ENCODE measurements at places on chromosomes 11 and 22. TPM values are rescaled to one million over a fixed set of nuclear protein-coding genes. Genes with fewer than 3 reads are reported as not detected.

RIMBP3B gene
- not detected for total RNA-seq

RAG2 gene
- total RNA-seq: not detected

DSCAML1 gene
- not detected for total RNA-seq

PACSIN2 gene
- total RNA-seq: 126 TPM

PKP3 gene
- 143 TPM for total RNA-seq

BDNF gene
- total RNA-seq: 7.2 TPM

GRCh38 chr11:2796091-2796490 is 89.5 kb downstream of the CDKN1C start:
- H3K4me3 ChIP-seq: no peak overlapping the region
- DNase-seq: no peak
- H3K27ac ChIP-seq: no peak overlapping the region
- no peaks in the 10 kb centered on the region for H3K27me3 ChIP-seq
- no peaks in the 10 kb centered on the region for H3K4me1 ChIP-seq

DNA sequence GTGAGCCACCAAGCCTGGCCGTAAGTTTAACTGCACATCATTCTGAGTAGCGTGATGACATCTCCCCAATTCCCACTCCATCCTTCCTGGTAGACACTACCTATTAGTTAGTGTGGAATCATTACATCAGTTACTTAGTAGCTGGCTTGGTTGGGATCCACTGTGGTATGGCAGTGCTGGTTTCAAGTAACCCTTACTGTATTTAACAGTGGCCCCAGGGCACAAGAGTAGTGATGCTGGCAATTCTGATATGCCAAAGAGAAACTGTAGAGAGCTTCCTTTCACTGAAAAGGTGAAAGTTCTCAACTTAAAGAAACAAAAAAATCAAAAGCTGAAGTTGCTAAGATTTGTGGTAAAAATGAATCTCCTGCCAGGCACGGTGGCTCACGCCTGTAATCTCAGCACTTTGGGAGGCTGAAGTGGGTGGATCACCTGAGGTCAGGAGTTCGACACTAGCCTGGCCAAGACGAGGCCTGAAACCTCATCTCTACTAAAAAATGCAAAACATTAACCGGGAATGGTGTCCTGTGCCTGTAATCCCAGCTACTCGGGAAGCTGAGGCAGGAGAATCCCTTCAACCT is 27.2 kb downstream of the RHOD start:
- peaks cover 11% of the 10 kb centered on the region for H3K4me1 ChIP-seq
- no peaks in the 10 kb centered on the region for H3K36me3 ChIP-seq
- H3K27ac ChIP-seq: no peak overlapping the region
- no peak overlapping the region for H3K4me3 ChIP-seq

DNA sequence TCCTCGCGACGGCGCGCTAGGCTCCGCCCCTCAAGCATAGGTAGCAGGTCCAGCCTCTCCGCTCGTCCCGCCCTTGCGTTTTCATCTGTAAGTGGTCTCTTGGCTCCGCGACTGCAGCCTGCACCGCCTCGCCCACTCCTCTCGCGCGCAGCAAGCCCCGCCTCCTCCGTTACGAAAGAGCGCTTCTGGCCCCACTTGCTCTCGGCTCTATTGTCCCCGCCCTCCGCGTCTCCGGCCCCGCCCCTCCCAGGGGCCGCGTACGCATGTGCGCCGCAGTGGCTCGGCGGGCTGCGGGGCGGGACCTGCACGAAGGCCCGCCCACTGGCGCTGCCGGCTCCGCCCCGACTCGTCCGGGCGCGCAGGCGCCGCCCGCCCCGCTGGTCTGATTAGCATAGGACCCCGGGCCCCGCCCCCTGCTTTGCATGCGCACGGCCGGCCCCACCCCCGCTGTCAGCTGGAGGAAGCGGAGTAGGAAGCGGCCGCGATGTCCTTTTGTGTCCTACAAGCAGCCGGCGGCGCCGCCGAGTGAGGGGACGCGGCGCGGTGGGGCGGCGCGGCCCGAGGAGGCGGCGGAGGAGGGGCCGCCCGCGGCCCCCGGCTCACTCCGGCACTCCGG is at the start of gene ESRRA:
Gene ESRRA (plus strand): TSS at position 450 of the 616 bp plus-strand sequence. CDS start 1,656 bp downstream, outside the sequence.
- peaks cover 3% of the 10 kb centered on the region for H3K36me3 ChIP-seq
- peaks cover 28% of the 10 kb centered on the region for H3K4me1 ChIP-seq
- DNase-seq: peak; percentile 100
